Fibroblast of gingiva (primary cell): ENCODE measurements at places on chromosomes 1 and 21.

DNA sequence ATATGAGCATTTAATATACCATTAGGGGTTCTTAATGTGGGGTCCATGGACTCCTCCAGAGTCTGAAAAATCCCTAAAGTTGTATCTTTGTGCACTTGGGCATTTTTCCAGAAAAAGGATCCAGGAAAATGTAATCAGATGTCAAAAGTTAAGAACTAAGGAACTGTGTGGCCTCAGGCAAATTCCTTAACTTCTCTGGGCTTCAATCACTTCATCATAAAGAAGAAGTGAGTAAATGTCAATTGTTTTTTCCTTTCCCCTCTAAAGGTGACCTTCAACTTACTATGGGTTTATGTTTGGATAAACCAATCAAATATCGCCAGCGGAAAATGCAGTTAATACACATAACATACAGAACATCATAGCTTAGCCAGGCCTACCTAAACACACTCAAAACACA lies 2.5 kb downstream of the MAD2L2 start:
- no peak for DNase-seq

DNA sequence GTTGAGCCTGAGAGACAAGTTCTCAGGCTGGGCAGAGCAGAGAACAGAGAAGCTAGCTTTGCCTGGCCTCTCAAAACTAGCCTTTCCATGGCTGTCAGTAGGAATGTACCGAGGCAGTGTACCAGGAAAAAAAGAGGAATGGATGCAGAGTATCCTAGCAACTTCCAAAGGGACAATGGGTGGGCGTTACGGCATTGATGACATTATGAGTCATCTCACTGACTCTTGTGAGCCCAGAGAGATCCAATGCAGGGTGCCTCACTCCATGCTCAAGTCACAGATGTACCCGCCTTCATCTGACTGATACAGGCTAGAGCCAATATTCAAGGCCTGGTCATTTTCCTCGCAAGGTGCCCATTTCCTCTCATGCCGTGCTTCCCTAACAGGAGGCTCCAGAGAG lies 51.4 kb upstream of the C8B start:
- no peak for DNase-seq

GRCh38 chr1:109640285-109640865 lies 15.5 kb upstream of the GSTM4 start:
- peak; percentile 40 for DNase-seq

DNA sequence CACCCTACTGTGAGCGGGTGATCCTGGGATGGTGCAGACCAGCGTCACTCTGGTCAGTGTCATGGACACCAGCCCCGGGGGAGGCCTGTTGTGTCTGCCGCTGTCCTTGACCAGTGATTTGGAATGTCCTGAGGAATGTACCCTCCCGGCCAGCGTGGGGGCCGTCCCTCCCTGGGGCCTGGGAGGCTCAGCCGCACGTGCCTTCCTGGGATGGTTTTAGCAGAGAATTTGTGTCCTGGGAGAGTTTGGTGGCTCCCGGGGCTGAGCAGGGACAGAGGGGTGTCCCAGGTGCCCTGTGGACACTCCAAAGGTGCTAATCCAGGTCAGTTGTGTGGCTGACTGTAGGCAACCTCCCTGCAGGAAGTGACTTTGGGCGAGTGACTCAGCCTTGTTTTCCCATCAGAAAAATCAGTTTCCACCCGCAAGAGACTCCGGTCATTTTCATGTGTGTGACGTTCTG lies 6.2 kb downstream of the ARHGEF16 start:
- DNase-seq: no peak

DNA sequence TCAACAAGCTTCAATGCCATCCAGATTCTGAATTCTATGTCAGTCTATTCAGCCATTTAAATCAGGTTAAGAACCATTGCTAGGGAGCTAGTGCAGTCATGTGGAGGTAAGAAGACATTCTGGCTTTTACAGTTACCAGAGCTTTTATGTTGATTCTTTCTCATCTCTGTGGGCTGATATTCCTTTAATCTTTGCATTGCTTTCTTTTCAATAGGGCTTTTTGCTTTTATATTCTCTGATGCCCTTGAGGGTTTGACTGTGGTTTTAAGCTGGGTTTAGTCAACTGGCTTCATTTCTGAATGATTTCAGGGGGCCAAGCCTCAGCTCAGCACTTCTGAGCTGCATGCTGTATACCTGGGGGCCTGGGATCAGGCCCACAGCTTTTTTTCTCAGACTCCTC lies 51.0 kb upstream of the GORAB start:
- DNase-seq: no peak

- no peak for DNase-seq
These were observed 12.1 kb downstream of the TIE1 start for GRCh38 chr1:43312663-43313515.

DNA sequence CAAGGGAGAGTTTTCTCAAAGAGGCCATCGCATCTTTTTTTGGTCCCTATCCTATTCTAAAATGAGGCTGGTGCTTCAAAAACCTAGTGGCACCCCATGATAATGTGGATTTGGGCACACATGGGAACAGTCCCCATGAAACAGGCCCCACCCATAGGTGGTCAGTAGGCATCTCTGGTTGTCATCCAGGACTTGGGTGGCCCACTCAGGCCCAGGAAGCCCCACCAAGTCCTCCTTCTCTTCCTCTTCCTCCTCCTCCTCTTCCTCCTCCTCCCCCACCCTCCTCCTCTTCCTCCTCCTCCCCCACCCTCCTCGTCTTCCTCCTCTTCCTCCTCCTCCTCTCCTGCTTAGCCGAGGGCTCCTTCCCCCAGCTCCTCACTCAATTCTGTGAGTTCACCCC lies 554 bp downstream of the CACNA1S start:
- no peak for DNase-seq

DNA sequence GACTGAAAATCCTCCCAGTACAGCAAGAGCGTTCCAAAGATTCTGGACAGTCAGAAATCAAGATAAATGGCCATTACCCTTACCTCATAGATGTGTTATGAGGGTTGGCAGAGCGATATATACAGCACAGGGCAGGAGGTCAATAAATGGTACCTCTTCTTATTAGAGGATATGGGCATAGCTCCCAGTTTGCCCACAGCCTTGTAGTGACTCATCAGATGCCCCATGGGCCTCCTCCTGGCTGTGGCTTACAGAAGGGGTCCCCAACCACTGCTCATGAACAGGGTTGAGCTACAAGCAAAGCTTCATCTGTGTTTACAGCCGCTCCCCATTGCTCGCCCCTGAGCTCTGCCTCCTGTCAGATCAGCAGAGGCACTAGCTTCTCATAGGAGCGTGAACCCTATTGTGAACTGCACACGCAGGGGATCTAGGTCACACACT lies 7.3 kb upstream of the IFNGR2 start:
- DNase-seq: no peak

DNA sequence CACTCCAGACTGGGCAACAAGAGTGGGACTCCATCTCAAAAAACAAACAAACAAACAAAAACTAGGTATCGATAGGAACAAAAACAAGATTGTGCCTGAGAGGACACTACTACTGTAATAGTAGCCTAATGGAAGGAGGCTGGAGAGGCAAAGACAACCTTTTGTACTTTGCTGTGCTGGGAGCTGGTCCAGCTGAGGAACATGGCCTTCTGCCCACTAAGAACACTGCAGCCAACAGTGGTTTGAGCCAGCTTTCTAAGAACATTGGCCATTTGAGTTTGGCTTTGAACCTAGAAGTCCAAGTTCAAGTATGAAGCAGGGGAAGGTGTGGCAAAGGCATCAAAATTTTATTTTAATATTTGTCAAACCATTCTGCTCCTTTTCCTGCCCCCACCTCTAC lies 22.7 kb upstream of the RGS8 start:
- peak; percentile 26 for DNase-seq

GRCh38 chr21:44441581-44442265 lies 13.6 kb upstream of the LRRC3 start:
- no peak for DNase-seq

DNA sequence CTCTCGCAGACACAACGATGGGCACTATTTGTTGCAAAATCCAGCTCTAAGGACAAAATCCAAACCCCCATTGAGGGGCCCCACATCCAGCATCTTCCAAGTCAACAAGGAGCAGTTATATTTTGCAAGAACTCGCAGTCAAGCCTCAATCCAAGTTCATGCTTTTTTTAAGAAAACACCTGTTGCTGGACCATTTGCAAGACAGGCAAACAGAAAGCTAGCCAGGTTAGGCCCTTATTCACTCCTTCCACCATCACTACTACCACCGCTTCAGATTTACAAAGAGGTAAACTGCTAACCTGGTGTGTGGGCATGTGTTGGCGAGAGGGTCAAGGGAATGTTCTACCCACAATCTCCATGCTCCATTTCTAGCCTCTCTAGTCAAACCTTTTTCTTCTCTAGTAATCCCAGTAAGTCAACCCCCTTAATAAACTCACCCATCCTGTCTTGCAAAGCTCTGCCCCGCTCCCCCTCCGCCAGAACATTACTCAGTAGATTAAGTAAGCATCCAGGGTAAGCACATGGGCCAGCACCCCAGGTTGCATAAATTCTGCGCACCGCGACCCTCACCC lies 703 bp downstream of the ERI3 start:
- DNase-seq: peak; percentile 21

DNA sequence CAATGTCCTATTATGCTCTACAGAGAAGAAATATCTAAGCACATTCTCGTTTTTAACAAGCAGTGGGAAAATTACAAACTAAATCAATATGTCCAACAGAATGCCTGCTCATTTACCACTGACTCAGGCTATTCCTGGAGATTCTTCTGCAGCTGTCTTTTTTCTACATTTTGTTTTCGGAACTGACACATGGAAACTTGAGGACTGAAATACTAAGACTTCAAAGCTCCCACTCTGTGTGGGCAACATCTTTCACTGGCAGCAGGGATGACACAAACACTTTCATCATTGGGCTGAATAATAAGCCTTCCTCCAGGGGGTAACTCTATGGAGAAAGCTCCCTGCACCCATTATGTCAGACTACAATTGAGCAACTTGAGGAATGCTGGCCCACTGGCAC lies 175.5 kb upstream of the NCAM2 start:
- peak; percentile 82 for DNase-seq

DNA sequence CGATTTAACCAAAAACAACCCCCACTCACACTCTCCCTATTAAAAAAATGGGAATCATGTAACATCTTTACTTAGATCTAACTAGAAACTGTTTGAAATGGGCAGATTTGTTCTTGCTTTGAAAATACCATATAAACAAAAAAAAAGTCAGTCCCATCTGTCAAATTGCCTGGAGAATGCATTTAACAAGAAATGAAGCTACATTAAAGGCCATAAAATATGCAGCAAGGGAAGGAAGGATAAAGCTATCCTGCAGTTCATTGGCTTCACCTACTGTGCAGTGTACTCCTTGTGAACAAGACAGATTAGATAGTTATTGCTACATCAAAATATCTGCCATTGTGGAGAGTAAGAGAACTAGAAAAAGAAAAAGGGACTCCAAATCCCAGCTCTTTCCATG lies 160.5 kb downstream of the LRRC7 start:
- no peak for DNase-seq

- DNase-seq: no peak
These were observed 6.8 kb upstream of the SLAMF1 start for GRCh38 chr1:160653620-160654016.

- peak; percentile 20 for DNase-seq
These were observed 496.8 kb upstream of the ZRANB2 start for GRCh38 chr1:71577451-71578131.

- no peak for DNase-seq
These were observed 11.7 kb downstream of the DSCAM start for GRCh38 chr21:40835184-40835694.

DNA sequence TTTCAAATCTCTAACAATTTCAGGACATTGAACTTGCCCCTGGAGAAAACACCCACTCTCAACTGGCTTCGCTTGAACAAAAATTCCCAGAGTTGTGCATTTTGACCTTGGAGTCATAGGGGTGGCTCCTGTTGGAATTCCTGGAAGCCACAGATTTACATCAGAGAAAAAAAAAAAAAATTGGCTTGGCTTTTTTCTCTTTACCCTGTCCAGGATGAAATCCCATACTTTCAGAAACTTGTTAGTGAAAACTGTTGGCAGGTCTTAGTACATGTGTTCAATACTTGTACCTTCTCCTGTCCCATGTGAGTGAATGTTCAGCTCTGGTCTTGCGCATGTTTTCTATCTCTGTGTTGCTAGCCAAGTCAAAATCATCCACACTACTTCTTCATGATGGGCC lies 228.8 kb downstream of the TGFB2 start:
- DNase-seq: no peak

DNA sequence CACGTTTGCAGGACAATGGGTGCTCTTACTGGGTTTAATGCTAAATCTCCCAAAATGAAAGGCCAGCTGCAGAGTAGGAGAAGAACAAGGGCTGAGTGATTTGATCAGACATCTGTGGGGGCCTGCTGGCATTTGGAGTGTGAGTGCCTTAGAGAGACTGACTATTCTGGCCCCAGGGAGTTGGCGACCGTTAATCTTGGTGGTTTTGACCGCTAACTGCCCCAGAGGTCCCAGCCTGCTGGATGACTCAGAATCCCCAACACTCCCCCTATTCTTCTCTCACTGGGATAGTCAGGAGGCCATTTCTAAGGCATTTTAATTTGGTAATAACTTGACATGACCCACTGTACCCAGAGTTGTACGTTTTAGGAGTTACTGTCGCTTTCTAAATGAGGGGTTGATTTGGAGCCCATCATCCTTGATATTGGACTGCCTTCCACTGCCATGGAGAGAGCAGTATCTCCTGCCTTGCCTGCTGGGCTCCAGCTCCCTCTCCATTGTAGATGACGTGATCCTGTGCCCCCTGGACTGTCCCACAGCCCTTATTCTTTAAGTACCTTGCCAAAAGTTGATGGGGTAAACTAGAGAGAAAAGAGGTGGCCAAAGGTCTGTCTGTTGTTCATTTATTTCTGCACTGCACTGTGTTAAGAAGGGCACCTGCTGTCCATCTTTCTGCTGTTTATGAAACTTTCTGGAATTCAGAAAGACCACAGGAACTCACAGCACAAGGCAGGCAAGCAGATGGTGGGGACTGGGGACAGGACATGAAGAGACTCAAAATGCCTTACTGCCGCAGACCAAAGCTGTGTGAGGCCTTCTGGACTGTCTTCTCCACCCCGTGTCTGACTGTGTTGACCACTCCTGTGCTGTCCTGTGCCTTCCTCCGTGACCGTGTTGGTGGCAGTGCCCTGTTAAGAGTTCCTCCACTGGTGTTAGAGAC lies 98.2 kb upstream of the ARTN start:
- peak; percentile 72 for DNase-seq

DNA sequence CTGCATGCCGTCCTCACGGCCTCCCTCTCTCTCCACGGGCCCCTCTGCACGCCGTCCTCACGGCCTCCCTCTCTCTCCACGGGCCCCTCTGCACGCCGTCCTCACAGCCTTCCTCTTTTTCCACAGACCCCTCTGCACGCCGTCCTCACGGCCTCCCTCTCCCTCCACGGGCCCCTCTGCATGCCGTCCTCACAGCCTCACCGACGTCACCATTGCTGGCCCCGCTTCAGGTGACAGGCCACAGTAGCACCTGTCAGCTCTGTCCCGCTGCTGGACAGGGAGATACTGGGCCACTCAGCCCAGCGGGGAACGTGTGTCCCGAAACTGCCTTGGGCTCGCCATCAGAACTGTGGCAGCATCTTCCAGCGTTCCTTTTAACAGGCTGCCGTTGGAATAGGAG lies 82.8 kb upstream of the COL6A1 start:
- DNase-seq: no peak

- DNase-seq: no peak
These were observed 477.1 kb upstream of the NEGR1 start for GRCh38 chr1:72759486-72759885.

GRCh38 chr1:3677484-3677883 lies 25.2 kb downstream of the TP73 start:
- DNase-seq: no peak

GRCh38 chr1:34057347-34058130 lies 107.5 kb downstream of the CSMD2 start:
- DNase-seq: no peak
